ENCODE measurements at places on chromosomes 3 and 15.

DNA sequence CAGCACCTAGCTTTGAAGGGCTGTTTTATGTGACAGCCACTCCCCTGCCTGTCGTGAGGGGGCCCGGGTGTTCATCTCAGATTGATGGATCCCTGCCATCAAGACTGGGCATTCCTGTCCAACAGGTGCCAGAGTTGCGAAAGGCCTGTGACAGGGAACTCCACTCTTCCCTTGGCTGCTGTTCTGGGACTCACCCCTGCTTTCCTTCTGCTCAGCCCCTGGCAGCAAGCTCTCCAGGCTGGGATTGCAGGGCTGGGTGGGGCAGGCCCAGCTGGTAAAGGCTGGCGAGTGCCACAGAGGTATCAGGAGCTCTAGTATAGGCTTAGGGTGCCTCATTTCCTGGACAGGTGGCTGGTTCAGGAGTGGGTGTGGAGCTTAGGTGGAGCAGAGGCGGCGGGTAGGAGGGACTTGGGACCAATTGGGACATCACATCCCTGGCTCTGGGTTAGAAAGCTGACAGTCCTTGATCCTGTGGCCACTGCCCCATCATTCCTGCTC is at the start of gene PLA2G4B:
TSS of gene PLA2G4B (plus strand) at position 448 of the 498 bp plus-strand sequence. CDS start 67 bp downstream, outside the sequence.
- DNase-seq = no peak

DNA sequence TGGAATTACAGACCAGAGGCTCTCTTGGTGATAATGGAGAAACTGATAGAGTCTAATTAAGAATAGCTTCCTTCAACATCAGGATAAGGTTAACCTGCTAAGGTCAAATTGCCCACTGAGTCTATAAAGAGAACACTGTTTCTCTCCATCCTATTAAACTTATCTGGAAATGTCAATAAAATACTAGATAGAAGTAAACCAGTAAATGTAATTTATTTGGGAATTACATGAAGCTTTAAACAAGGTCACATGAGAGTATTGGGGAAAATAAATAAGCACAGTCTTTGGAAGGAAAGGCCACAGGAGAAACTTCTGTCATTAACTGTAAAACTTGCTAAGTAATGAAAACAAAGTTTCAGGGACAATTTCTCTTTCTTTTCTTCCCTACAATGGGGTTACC is 118.5 kb downstream of the DPH6 start:
- DNase-seq = no peak

- DNase-seq = no peak
Measured at GRCh38 chr3:58355179-58355578, 22.5 kb downstream of the PXK start.

DNA sequence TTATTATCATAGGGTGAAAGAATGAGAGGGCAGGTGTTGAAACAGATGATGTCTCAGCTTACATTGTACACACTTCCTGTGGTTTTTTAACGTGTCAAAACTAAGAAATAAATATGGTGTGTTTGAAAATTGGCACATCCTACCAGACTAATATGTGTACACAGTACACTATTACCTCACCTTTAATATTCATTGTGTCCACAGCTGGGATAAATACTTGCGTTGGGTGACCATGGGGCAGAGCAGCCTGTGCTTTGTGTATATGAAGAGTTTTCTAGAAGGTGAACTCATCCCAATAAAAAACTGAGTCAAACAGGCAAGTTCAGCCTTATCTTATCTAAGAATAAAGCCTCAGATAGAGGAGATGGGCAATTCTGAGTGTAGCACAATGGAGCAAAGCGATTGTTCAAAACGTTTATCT is 17.3 kb downstream of the SUCNR1 start:
- DNase-seq = no peak

DNA sequence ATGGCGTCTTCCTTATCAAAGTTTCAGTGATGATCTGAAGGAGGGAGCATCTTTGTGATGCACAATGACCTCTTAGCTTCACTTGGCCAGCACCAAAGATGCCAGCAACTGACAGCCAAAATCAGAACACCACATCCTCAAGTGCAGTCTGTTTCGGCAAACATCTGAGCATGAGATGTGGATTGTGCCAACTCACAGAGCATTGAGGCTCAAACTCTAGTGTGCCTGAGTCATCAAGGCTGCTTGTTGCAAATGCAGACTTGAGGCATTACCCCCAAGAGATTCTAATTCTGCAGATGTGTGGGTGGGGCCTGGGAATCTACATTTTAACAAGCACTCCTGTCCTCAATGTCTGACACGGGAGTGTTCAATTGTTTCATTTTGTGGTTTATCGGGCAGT is 35.8 kb downstream of the ABHD5 start:
- no peak for DNase-seq

DNA sequence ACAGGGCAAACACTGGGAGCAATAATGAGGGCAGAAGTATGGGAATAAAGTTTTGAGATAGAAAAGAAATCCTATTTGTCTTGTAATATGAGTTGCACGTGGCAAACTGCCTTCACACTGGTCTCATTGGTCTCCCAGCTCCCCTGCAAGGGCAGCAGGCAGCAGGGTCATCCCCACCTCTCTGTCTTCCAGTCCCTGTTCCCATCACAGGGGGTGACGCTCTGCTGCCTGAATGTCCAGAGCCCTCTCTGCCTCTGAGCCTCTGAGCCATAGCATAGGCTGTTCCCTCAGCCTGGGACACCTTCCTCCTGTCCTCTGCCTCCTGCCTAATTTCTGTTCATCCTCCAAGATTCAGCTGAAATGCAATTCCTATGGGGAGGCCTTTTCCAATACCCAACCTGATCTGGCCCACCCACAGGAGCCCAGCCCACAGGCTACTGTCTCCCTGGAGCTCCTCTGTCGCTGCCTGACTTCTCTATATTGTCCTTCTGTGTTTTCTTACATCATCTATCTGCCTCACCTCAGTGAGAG is 12.1 kb upstream of the SKOR1 start:
- no peak for DNase-seq

DNA sequence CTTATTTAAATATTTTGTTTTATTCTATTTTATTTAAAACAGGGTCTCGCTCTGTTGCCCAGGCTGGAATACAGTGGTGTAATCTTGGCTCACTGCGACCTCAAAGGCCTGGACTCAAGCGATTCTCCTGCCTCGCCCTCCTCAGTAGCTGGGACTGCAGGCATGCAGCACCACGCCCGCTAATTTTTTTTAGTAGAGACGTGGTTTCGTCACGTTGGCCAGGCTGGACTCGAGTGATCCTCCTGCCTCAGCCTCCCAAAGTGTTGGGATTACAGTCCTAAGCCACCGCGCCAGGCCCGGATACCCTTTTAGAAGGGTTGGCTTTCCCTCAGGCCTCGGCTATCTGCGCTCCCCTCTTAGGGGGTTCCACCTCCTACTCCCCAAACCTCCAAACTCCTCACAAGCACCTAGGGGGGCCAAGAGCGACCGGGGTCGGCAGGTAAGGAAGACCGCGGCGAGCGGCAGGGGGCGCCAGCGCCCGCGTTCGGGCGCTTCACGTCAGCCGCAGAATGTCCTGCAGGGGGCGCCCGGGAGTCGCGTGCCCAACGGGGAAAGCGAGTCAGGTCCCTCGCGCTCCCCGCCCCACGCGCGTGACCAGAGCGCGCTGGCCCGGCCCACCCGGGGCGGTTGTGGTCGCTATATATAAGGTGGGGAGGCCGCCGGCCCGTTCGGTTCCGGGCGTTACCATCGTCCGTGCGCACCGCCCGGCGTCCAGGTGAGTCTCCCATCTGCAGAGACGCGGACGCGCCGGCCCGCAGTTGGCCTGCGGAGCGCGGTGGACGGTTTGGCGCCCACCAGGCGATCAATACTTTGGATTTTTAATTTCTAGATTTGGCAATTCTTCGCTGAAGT is 51.8 kb upstream of the GATM start:
- DNase-seq = peak; percentile 87

GRCh38 chr3:20556661-20557060 is 370.7 kb upstream of the SGO1 start:
- no peak for DNase-seq

DNA sequence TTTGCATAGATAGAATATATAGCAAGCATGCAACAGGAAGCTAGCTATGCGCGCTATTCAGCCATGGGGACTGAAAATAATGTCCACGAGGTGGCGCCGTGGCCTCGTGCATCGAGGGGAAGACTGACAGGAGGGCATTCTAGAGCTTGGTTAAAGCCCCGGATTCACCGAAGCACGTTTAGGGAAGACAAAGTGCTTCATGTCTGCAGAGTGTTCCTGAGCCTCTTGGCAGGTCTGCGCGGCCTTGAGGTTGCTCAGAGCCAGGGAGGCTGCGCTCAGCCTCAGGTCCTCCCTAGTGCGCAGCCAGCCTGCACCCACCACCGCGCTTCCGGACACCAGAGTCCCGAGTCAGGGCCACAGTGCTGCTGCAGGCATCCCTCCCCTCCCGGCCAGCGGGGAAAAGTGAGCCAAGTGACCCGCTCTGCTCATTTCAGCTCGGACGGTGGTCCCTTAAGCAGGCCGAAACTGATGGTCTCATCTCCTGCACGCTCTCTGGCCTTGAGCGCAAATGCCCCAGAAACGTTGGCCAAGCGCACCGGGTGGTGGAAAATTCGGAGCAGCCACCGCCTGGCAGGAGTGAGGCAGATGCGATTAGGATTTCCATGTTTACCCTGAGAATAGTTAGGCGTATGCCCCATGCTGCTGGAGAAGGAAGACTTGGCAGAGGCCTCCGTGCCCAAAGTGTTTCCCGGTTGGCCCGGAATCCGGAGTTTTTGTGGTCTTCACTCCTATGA is 24.8 kb downstream of the GABRA5 start:
- peak; percentile 64 for DNase-seq

DNA sequence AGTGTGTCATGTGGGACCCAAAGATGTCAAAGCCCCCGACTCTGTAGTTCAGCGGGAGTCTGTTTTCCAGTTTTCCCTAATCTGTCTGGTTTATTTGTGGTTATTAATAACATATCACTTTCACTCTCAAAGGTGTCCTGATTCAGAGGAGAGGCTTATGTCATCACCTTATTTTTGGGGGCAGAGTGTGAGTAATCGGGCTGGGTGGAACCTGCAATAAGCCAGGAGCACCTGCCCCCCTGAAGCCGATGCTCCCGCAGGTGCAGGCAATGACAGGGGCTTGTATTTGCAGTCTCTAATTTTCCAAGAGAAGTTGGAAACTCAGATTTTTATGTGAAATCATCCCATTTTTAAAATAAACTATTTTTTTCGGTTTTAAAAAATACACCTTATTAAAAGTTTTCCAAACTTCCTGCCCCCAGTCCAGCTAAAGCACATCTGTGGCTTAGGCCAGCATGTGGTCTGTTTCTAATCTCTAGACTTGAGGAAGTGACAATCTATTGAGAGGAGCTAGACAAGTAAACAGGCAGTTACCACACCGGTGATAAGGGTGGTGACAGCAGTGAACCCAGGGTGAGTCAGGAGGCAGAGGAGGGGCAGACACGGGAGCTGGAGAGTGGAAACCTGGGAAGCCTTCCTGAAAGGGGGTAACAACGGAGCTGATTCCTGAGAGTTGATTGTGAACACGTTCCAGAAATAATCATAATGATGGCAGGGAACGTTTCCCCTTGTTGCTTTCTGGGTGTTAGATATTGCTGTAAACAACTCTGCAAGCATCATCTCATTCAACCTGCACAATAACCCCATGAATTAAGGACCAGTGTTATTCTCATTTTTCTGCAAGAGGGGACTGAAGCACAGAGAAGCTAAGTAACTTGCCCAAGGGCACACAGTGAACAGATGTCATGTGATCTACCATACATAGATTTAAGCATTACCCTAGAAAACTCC is 37.2 kb downstream of the BHLHE40 start:
- peak; percentile 34 for DNase-seq

DNA sequence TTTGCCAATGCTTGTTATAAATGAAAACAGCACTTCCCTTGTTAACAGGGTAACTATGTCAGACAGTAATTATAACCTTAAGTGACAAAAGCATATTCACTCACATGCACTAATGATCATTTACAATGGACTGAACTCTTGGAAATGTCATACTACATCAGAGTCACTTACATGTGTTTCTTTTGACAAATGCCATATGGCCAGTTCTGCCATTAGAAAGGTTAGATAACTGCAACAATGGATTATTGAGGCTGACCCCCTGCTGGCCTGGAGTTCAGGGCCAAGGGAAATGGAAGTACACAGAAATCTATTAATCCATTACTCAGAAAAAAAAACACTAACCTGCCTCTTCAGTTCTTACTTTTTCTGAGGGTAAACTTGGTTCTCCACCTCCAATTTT is 313.4 kb downstream of the CNTN3 start:
- DNase-seq = no peak

GRCh38 chr15:92848852-92849598 is 51.1 kb upstream of the CHD2 start:
- peak; percentile 80 for DNase-seq

GRCh38 chr3:116154389-116154788 is 290.9 kb downstream of the LSAMP start:
- no peak for DNase-seq

GRCh38 chr3:140902791-140903190 is 38.8 kb upstream of the SLC25A36 start:
- DNase-seq = no peak

DNA sequence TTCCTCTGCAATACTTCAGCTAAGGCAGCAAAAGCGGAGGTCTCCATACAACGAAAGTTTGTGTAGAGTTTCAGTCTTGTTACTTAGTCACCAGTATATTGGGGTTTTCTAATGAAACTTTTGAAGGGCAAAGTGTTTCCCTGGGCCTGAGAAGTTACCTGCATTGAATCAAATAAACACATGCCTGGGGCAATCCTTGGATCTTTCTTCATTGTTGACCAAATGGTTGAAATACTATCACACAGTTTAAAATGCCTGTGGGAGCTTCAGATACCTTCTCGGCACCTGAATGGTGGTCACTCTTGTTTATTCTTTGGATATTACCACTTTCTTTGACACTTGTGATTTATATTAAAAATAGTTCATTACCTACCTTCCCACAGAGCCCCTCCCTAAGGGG is 988 bp upstream of the CHSY1 start:
- DNase-seq = no peak

DNA sequence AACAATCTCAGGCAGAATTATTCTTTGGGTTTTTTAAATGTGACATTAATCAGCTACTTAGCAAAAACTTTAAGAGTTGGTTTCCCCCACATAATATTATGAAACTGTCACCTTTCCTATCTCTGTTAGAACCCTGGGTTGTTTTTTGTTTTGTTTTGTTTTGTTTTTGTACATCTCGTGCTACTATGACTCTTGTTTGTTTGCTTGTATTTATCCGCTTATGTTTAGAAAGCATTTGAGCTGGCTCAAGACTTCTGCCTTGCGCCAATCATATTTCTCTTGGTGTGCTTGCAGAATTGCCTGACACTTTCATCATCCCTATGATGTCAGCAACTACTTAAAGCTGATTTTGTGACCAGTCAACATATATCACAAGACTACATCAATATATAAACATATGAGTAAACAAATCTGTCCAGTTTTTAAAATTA is 116.9 kb downstream of the DCLK3 start:
- DNase-seq = peak; percentile 81

- DNase-seq = no peak
Measured at GRCh38 chr3:181076558-181076957, 87.0 kb upstream of the DNAJC19 start.

GRCh38 chr3:159499031-159499793 is 489.4 kb upstream of the IL12A start:
- DNase-seq = no peak

DNA sequence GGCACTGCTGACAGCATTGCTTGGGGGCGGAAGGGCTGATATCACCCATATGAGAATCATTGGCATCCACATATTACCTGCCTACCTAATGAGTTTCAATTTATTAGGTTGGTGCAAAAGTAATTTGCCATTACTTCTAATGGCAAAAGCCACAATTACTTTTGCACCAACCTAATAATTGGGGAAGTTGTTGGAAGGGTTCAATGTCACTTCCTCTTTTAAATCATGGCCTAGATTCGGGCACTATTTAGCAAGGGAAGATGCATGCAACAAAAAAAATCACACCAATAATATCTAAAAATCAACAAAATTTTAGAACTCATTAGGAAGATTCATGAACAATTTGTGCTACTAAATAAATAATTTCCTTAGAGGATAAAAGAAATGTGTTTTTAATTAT is 56.0 kb upstream of the AGTR1 start:
- no peak for DNase-seq
